Activated CD4-positive, alpha-beta T cell treated with anti-CD3 and anti-CD28 coated beads, Interleukin-2, amount 10 ng/mL, durations not matched to agents 24 days and 14 days (primary cell): ENCODE measurements at places on chromosomes 11 and 22. TPM values are rescaled to one million over a fixed set of nuclear protein-coding genes. Genes with fewer than 3 reads are reported as not detected.

- H3K27ac ChIP-seq, result no peak overlapping the region
- no peak overlapping the region for H3K4me3 ChIP-seq
- H3K4me1 ChIP-seq, result no peaks in the 10 kb centered on the region
Observed at GRCh38 chr11:116072133-116072532, 567.9 kb upstream of the CADM1 start.

- peaks cover 7% of the 10 kb centered on the region for H3K4me1 ChIP-seq
- H3K27me3 ChIP-seq, result no peaks in the 10 kb centered on the region
- no peak overlapping the region for H3K4me3 ChIP-seq
- H3K36me3 ChIP-seq, result no peaks in the 10 kb centered on the region
Observed at GRCh38 chr11:68145120-68145866, 24.1 kb upstream of the CHKA start.

DNA sequence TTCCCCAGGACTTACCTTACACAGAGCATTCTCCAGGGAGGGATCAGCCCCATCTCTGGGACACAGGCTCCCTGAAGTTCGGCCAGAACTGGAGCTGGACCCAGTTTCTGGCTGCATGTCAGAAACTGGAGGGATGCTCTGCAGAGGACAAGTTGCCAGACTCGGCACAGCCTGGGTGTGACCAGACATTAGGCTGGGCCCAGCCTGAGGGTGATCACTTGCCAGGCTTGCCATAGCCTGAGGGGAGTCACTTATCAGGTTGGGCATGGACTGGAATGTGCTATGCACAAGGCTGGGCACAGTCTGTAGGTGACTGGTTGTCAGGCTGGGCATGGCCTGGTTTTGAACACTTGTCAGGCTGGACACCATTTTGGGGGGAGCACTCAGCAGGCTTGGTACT lies 30.7 kb upstream of the STK33 start:
- H3K4me3 ChIP-seq, result no peak overlapping the region
- H3K4me1 ChIP-seq, result no peaks in the 10 kb centered on the region

OOSP4B gene
- total RNA-seq, result not detected in 2 replicates

IGLL1 gene
- total RNA-seq, result not detected in 2 replicates

- H3K36me3 ChIP-seq, result no peaks in the 10 kb centered on the region
- no peak overlapping the region for H3K4me3 ChIP-seq
- H3K27me3 ChIP-seq, result peaks cover 6% of the 10 kb centered on the region
- no peaks in the 10 kb centered on the region for H3K4me1 ChIP-seq
Observed at GRCh38 chr11:59883597-59883996, 5.0 kb downstream of the OOSP3 start.

CSRP3 gene
- total RNA-seq, result not detected in 2 replicates

- DNase-seq, result no peak
- H3K36me3 ChIP-seq, result no peaks in the 10 kb centered on the region
- H3K27me3 ChIP-seq, result peaks cover 2% of the 10 kb centered on the region
- no peak overlapping the region for H3K27ac ChIP-seq
Observed at GRCh38 chr22:24834845-24835570, 29.0 kb downstream of the SGSM1 start.

GRCh38 chr11:111731821-111732220 lies 34.4 kb downstream of the PPP2R1B start:
- DNase-seq, result no peak
- no peaks in the 10 kb centered on the region for H3K36me3 ChIP-seq
- no peaks in the 10 kb centered on the region for H3K27me3 ChIP-seq
- H3K27ac ChIP-seq, result no peak overlapping the region
- H3K4me1 ChIP-seq, result no peaks in the 10 kb centered on the region

RIC3 gene
- 4.5 and 7.2 TPM in 2 replicates for total RNA-seq

GRCh38 chr11:126282736-126283591 lies at the start of gene TIRAP:
Gene TIRAP (plus strand): TSS chr11:126283093. CDS start chr11:126290895, 7,802 bp downstream.
- peaks cover 17% of the 10 kb centered on the region for H3K36me3 ChIP-seq
- H3K4me1 ChIP-seq, result peaks cover 31% of the 10 kb centered on the region
- peak within 1 kb of the TSS; percentile 98 for H3K4me3 ChIP-seq

GRCh38 chr11:65802841-65803240 lies 16.0 kb downstream of the OVOL1 start:
- DNase-seq, result no peak
- no peak overlapping the region for H3K27ac ChIP-seq
- H3K36me3 ChIP-seq, result no peaks in the 10 kb centered on the region
- peaks cover 28% of the 10 kb centered on the region for H3K27me3 ChIP-seq
- H3K4me3 ChIP-seq, result no peak overlapping the region

- no peak overlapping the region for H3K4me3 ChIP-seq
- no peak overlapping the region for H3K27ac ChIP-seq
- no peaks in the 10 kb centered on the region for H3K4me1 ChIP-seq
- no peak for DNase-seq
Observed at GRCh38 chr11:101436511-101437142, 147.2 kb downstream of the TRPC6 start.

GRM5 gene
- not detected in 2 replicates for total RNA-seq

DNA sequence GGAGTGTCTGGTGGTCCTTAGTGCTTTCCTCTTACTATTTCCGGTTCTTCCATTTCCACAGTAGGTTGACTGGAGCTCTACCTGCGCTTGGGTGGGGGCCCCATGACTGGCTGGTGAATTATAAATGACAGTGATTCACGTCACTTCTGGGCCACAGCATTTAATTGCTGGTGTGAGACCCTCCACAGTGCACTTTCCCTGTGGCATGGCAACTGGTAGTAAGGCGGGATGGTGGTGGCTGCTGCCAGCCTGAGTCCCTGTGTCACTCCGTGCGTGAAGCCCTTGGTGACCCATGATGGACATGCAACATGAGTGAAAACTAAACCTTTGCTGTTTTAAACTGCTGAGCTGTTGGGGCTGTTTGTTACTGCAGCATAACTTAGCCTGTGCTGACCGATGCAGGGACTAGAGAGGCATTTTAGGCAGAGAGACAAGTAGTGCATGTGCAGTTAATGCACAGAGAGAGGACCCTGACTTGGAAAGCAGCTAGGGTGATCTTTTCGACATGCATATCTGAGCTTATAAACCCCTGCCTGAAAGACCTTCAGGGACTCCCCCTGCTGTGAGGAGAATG lies 3.1 kb downstream of the PRDM11 start:
- H3K27ac ChIP-seq, result no peak overlapping the region
- H3K4me1 ChIP-seq, result peaks cover 10% of the 10 kb centered on the region
- no peak for DNase-seq
- H3K4me3 ChIP-seq, result no peak overlapping the region

DNA sequence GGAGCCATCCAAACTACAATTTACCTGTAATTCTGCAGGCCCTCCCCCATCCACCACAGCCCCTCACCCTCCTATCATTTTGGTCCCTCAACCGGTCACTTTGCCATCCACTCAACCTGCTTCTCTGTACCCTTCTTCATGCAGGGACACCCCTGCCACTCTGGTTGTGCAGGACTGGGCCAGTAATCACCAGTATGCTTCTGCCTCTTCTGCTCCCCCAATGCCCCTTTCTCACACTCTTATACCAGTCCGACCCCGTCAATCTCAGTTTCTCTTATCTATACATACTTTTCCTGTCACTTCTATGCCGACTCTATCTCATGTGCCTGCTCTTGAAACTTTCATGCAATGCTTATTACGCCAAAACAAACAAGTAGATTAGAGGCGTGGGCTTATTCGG lies 5.1 kb upstream of the COMT start:
- peaks cover 8% of the 10 kb centered on the region for H3K4me1 ChIP-seq
- H3K36me3 ChIP-seq, result peaks cover 20% of the 10 kb centered on the region
- H3K27ac ChIP-seq, result no peak overlapping the region
- no peak for DNase-seq

CCDC87 gene
- total RNA-seq, result 0.19 and 0.21 TPM in 2 replicates

GRCh38 chr22:33844273-33844672 lies 76.0 kb downstream of the LARGE1 start:
- H3K36me3 ChIP-seq, result no peaks in the 10 kb centered on the region
- H3K4me1 ChIP-seq, result no peaks in the 10 kb centered on the region
- no peak overlapping the region for H3K27ac ChIP-seq
- DNase-seq, result no peak

PGA5 gene
- total RNA-seq, result not detected in 2 replicates

DNA sequence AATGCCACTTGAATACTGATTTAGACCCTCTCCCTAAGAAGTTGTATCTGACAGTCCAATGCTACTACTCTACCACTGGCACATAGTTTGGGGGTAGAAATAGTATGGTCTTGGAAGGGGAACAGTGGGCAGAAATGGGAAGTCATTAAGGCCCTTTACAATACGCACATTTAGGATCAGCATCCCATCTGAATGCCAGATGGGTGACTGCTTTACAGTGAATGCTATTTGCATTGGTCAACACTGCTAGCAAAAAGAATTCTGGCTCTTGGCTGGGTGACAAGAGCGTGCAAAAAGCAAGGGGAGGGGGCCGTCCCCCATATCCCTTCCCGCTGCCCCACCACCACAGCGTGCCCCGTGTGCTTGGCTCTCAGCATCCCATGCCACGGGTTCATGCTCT lies 104.7 kb upstream of the BID start:
- DNase-seq, result no peak
- H3K27ac ChIP-seq, result no peak overlapping the region
- peaks cover 6% of the 10 kb centered on the region for H3K36me3 ChIP-seq
- no peak overlapping the region for H3K4me3 ChIP-seq

DNA sequence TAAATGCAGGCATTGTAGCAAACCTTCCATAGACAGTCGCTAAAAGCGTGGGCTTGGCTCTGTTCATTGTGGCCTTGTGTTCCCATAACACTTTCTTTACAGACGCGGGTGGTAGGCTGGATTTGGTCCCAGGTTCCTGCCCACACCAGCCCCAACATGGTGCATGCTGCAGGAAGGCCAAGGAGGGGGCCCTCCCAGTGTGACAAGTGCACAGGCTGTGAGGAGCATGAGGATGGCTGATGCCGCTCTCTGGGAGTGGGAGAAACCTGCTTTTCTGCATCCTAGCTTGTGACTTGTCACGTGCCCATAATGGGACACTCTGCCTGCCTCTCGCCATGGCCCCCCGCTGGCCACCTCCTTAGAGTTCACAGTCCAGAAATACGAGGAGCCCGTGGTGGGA lies 161.8 kb upstream of the B3GAT1 start:
- H3K27me3 ChIP-seq, result peaks cover 2% of the 10 kb centered on the region
- H3K4me1 ChIP-seq, result no peaks in the 10 kb centered on the region
- no peak for DNase-seq
- no peak overlapping the region for H3K27ac ChIP-seq

ARHGAP20 gene
- total RNA-seq, result not detected in 2 replicates

DNA sequence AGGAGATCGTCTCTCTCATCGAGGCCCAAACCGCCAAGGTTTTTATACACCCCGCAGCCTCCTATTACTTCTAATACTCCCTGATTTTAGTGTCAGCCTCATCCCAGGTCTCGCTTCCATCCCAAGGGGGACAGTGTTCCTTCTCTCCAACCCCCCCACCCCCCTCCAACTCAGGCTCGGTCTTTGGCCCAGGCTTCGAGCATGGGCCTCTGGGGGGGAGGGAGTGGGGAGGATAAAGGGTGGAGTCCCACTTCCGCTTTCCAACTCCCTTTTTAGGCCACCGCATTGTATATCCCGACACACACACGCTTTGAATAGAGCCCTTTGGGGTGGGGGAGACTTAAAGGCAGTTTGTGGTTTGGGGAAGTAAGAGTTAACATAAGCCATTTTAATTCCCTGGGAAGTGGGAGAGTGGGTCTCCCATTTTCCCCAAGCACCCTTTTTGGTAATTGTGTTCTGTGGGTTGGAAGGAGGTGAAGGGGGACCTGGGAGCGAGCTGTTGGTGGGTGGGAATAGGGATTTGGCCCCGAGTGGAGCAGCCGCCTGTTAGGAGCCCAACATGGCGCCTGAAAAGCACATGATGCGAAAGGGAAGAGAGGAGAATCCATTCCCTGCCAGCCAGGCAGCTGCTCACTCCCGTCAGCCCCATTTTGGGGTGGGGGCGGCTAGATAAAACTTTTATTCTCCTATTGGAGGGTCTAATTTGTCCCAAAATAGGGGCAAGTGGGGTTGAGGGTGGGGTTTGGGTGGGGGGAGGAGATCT lies 844 bp downstream of the PCF11 start:
- DNase-seq, result peak; percentile 85
- H3K36me3 ChIP-seq, result peaks cover 46% of the 10 kb centered on the region
- H3K4me3 ChIP-seq, result peak overlapping the region; percentile 100
- peaks cover 39% of the 10 kb centered on the region for H3K4me1 ChIP-seq

LRRC75B gene
- 2.6 and 3.2 TPM in 2 replicates for total RNA-seq

DNA sequence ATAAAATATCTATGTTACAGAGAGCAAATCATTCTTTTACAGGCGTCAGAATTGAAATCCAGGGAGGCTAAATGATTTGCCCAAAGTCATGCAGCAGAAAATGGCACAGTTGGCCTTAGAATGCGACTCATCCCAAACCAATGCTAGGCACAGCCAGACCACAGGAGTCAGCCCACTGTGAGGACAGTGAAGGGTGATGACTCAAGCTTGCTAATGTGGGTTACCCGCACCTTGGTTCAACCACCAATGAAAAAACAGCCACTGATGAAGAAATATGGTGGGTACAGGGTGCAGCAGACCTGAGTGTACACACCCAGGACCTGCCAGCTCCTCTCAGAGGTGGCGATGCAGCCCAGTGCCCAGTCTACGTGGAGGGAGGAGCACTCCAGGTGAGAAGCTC lies 89.7 kb downstream of the ZC3H12C start:
- H3K27ac ChIP-seq, result no peak overlapping the region
- DNase-seq, result no peak
- H3K27me3 ChIP-seq, result peaks cover 6% of the 10 kb centered on the region
- H3K4me3 ChIP-seq, result no peak overlapping the region
- H3K4me1 ChIP-seq, result no peaks in the 10 kb centered on the region
- H3K36me3 ChIP-seq, result no peaks in the 10 kb centered on the region

SLC25A45 gene
- 15.5 and 16.8 TPM in 2 replicates for total RNA-seq

DNA sequence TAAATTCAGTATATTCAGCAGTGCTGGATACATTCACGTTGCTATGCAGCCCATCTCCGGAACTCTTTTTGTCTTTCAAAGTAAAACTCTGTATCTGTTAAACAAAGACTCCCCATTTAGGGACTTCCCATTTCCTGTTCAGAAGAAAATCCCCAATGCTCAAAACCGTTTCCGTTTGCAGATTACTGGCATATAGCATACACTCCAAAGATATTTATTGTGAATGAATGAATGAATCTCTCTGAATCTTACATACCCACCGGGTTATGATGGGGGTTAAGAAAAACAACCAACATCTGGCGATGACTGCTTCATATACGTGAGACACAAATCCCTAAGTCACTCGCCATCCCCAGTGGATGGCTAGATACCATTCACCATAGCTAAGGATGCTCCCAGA lies 1.6 kb downstream of the THY1 start:
- no peak for DNase-seq
- H3K27ac ChIP-seq, result no peak overlapping the region
- peak overlapping the region; percentile 10 for H3K4me3 ChIP-seq
- peaks cover 38% of the 10 kb centered on the region for H3K27me3 ChIP-seq

DNA sequence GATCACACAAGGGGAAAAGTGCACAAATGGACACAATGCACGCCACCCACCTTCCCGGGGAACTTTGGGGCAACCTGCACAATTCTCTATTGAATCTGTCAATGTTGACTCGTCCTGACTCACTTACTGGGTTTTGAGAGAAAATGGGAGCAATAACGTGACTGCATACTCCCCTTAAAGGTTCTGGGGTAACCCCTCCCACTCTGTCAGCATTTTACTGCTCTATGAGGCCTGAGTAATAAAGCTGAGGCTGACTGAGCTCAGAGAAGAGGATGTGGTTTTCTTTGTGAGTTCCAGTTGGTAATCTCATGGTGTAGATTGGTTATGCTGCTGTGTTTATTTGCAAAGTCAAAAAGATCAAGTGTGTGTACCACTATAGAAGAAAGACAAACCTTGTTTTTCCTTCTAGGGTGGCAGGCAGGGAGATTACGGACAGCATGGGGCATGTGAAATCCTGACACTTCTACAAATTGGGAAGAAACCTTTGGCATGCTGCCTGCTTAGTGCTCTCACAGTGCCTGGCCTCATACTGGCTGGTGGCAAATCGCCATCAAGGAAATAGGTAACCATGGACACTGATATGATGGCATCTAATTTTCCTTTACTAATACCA lies 16.1 kb upstream of the APOA1 start:
- peak overlapping the region; percentile 72 for H3K4me3 ChIP-seq
- peak; percentile 92 for DNase-seq
- H3K27ac ChIP-seq, result peak overlapping the region; percentile 93
- no peaks in the 10 kb centered on the region for H3K27me3 ChIP-seq
